ENCODE measurements at places on chromosomes 3 and 15. TPM values are rescaled to one million over a fixed set of nuclear protein-coding genes. Genes with fewer than 3 reads are reported as not detected.

The SLC35G2 gene
- total RNA-seq, result 12.6 TPM

DNA sequence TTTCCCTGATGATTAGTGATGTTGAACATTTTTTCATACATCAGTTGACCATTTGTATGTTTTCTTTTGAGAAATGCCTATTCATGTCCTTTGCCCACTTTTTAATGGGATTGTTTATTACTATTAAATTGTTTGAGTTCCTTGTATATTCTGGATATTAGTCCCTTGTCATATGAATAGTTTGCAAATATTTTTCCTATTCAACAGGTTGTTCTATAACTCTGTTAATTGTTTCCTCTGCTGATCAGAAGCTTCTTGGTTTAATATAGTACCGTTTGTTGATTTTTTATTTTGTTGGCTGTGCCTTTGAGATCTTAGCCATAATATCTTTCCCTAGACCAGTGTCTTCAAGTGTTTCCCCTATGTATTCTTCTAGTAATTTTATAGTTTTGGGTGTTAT is 189.0 kb upstream of the RARB start:
- DNase-seq, result no peak

- no peak for DNase-seq
Observed at GRCh38 chr15:71348597-71348996, 233.3 kb downstream of the THSD4 start.

DNA sequence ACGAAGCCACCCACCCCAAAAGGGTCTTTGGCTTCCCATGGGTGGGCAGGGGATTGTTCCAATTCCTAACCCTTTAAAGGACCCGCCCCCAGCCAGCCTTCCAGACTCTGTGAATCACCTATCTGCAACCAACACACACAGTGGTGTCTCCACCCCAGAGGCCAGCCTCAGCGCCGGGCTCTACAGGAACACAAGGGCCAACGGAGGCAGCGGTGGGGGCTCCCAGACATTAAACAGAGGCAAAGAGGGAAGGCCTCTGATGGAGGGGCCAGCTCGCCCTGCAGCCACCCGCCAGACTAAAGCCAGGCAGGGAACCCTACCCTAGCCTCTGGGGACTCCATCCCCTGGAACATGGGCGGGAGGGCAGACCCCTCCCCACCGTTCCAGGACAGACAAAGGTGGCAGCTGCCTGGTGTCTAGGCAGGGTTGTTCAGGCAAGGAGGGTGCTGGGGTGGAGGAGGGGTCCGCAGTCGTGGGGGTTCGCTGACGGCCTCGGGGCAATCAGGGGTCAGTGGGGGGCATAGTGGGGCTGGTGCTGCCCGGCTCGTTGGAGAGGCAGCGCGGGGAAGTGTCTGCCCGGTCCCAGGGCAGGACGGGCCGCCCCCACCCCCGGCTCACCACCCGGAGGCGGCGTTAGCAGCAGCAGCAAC is 448 bp downstream of the SHISA5 start:
- DNase-seq, result peak; percentile 55

The MLF1 gene
- 22.8 TPM for total RNA-seq

GRCh38 chr15:39819533-39819932 is 36.9 kb upstream of the FSIP1 start:
- no peak for DNase-seq
